ENCODE measurements at places on chromosomes 1 and 21.
A peak's percentile ranks its signal among the peaks of the same experiment; 100 is the strongest.

GRCh38 chr21:44517175-44517899 is 22.7 kb downstream of the KRTAP10-1 start:
- DNase-seq, result peak; percentile 31

GRCh38 chr1:206479183-206480125 is 9.2 kb downstream of the IKBKE start:
- DNase-seq, result peak; percentile 81

DNA sequence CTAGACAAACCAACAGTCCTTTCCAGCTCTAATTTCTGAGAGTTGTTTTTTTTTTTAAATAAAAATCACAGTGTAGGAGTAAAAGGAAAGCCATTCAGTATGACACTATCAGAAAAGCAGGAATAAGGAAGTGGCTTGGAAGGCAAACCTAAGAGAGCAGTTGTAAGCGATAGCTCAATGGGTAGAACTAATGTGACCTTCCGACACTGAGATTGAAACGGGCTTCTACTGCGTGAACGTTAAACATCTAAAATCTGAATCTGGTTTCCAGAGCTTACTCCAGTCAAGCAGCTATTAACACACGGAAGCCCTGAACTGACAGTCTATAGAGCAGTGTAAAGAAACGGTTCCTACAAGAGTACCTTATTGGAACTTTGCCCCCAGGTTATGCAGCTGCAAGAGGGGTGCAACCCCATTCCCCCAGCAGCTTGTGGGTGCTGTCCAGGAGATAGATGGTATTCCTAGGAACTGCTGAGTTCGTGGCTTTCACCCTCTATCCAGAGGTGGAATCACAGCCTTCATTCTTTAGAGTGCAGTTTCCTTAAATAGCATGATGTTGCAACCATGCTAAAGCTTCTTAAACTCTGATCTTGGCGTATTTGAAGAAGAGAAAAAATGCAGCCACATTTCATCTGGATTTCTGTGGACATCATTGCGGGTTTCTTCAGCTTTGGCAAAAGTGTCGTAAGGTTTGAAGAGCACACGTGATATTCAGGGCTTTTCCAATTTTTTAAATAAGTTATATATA is 3.3 kb upstream of the IRF2BP2 start:
- peak; percentile 74 for DNase-seq

GRCh38 chr21:29121759-29122158 is 8.7 kb upstream of the MAP3K7CL start:
- DNase-seq, result no peak

DNA sequence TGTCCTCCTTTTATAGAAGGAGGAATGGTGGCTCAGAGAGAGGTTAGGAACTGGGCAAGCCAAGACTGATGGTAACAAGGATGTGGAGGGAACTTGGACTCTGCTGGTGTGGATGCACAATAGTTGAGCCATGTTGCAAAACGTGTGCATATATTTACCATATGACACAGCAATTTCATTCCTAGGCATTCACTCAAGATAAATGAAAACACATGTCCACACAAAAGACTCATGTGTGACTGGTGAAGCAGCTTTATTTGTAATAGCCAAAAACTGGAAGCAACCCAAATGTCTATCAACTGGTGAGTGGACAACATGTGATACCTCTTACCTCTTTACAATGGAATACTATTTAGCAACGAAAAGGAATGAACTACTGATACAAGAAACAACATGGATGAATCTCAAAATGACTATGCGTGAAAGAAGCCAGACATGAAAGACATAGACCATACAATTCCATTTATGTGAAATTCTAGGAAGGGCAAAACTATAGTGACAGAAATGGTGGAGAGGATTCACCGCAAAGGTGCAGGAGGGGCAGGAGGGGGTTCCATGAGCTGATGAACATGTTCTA is 36.2 kb downstream of the CAMK2N1 start:
- no peak for DNase-seq

GRCh38 chr21:35314857-35315582 is 265.9 kb upstream of the RUNX1 start:
- no peak for DNase-seq

DNA sequence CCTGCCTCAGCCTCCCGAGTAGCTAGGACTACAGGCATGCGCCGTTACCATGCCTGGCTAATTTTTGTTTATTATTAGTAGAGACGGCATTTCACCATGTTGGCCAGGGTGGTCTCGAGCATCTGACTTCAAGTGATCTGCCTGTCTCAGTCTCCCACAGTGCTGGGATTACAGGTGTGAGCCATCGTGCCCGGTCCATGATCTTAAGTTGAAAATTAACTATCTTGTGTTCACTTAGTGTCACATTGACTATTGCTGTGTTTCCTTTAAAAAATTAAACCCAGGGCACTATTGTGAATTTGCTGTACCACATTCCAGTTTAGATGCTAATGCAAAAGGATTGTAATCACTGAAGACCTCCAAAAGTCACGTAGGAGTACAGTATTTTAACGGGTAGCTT is 14.1 kb downstream of the CMPK1 start:
- DNase-seq, result no peak

DNA sequence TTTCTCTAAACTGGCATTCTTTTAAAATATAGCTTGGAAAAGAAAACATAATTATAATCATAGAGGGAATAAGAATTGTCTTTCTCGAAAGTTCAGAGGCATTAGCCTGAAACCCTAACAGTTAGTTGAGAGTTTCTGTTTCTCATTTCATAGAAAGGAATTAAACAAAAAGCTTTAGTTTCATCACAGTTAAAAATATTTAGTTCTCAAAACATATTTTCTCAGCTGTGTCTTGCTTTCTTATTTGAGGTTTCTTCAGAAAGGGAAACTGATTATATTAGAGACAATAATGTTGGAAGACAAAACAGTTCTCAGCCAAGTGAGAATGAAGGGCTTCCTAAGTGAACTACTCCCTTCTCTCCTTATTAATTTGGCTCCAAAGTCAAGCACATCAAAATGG is 75.4 kb upstream of the C1orf105 start:
- no peak for DNase-seq

DNA sequence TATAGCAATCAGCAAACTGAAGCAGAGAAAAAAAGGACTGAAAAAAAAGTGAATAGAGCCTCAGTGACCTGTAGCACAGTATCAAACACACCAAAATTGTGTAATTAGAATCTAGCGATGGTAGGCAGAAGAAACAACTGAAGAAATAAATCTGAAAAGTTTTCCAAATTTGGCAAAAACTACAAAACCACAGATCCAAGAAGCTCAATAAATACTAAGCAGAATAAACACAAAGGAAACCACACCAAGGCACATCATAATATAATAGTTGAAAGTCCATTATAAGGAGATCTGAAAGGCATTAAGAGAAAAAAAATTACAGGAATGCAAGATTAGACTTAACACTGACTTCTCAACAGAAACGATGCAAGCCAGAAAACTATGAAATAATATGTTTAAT is 7.1 kb upstream of the IL12RB2 start:
- DNase-seq, result no peak

DNA sequence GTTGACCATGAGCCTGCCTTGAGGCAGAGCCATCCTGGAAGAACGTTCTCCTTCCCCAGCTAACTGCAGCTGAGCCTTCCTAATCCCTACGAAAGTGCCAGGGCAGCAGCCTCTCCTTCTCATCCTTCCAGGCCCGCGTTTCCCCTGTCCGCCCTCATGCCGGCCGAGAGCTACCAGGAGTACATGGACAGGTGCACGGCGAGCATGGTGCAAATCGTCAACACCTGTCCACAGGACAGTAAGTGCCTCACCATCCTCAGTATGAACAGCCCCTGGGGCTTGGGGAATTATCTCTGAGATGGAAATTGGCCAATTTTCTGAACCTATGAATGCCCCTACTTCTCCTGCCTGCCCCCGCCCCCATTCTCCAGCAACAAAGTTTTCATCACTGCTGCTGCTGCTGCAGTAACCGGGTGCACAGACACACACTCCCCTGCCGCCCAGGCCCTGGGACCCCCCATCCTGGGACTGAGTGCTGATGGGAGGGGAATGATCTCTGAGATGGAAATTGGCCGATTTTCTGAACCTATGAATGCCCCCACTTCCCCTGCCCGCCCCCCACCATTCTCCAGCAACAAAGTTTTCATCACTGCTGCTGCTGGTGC is 39.6 kb downstream of the UBASH3A start:
- no peak for DNase-seq

DNA sequence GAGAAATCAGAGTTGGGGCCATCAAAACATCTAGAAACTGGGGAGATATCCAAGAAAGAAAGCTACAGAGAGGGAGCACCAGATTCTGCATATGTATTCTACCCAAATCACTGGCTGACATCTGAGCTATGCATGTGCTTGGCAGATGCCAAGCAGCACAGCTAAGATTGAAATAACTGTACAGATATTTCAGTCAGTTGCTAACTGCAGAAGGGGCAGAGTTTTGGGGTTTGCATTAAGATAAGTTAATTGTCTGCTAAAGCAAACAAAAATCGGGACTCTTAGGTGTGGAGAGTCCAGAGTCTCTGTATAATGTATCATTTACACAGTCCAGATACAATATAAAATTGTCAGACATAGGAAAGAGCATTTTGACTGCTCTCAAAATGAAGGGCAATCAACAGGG is 437.1 kb downstream of the PTBP2 start:
- no peak for DNase-seq

- peak; percentile 33 for DNase-seq
These were observed 374 bp downstream of the SH2D5 start for GRCh38 chr1:20732071-20732587.

DNA sequence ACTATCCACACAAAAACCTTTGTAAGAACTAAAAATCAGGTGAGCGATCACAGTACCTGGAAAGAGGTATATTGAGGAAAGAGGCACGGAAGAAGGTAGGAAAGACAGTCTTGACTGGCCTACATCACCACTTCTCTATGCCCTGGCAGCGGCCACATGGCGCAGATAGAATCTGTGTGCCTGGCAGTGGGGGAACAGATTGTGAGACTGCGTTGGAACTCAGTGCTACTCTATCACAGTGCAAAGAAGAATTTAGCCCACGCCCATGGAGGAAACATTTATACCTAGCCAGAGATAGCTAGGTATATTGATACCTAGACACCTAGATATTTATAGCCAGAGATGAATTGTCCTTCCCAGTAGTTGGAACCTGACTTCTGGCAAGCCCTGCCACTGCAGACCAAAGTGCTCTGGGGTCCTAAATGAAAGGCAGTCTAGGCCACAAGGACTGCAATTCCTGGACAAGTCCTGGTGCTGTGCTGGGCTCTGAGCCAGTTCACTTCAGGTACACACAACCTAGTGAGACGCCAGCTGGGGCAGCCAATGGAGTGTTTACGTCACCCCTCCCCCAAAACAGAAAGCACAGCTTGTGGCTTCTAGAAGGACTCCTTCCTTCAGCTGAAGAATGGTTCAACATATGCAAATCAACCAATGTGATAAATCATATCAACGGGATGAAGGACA is 51.9 kb downstream of the DHX9 start:
- DNase-seq, result no peak

- no peak for DNase-seq
These were observed 21.2 kb downstream of the CD1E start for GRCh38 chr1:158374860-158375259.

- DNase-seq, result no peak
These were observed 111.4 kb downstream of the NFIA start for GRCh38 chr1:61193808-61194207.

DNA sequence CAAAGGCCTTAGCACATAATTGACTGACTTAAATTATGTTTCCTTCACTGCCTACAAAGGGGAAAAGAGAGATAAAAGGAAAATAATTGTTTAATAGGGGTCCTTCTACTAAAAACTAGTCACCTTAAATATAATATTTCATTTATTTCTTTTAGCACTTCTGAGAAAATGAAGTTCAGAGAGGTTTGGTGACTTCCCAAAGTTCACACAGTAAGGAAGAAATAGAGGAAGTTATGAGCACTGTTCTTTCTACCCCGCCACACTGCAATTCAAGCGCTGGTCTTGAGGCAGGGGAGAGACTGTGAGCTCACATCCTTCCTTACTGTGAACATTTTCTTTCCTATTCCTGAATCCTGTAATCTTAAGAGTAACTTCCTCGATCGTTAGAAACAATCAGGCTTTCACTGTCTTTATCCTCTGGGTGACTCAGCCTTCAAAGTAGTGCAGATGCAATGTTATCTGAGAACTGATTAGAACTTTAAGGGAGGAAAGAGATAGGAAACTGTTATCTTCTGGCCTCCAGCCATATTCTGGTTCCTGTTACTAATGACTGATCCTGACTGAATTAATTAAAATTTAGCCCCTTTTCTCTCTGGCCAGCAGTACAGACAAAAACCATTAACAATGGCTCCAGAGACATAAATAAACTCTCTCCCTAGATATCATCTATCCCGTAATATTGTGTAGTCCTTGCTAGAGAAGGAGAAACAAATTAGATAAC is 6.8 kb downstream of the RGS5 start:
- DNase-seq, result no peak

DNA sequence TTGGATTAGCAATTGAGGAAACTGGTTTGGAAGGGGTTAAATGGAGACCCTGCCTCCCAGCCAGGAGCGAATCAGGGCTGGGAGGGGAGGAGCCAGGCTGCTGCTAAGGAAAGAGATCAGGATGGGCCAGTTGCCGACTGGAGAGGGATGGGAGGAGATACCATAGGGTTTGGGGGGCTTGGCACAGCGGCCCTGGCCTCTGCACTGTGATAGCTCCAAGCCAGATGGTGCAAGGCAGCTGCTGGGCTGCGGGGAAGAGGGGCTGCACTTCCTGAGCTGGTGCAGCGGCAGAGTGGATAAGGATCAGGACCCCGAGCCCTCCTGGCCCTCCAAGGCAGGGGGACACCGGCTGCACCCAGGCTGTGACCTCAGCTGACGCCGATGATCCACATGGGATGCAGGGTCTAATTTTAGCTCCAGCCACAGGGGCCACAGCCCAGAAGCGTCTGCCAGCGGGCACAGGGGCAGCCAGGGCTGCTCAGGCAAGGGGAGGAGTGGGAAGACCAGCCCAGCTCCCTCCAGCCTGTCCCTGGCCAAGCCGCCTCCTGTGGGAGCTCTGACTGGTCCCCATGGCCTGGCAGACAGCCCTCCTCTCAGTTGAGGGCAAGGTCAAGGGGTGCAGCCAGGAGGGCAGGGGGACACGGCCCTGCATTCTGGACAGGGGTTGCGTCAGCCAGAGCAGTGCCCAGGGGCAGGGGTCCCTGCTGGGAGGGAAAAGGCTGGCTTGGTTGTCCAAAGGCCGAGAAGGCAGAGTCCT is at the start of gene EXTL1:
Gene EXTL1, plus strand, starts transcription at position 129 of the 757 bp plus-strand sequence. CDS start 872 bp downstream, outside the sequence.
- DNase-seq, result peak; percentile 44

- no peak for DNase-seq
These were observed 48.2 kb downstream of the HLX start for GRCh38 chr1:220927442-220927841.

DNA sequence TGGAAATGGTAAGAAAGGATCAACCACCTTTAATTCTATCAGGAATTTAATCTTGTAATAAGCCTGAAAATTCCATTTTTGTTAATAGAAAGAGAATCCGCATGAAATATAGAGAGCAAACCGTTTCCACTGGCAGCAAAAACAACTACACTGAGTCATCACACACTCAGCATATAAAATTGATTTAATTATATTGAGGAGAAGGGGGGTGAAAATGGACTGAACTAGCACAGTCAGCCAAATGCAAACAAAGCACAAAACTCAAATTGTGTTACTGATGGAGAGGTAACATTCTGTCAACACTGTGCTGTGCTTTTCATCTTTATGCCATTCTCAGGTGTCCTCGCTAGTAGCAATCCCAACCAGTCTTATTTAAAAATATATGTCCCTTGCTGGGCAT is 1583.9 kb downstream of the MRPL39 start:
- no peak for DNase-seq

All from NB4 (cell line).